CD4-positive, alpha-beta T cell treated with Interleukin-6 for 4 hours (primary cell): ENCODE measurements at places on chromosomes 2 and 18.

- no peak for DNase-seq
Observed at GRCh38 chr2:170774074-170774473, 3.9 kb downstream of the ERICH2 start.

DNA sequence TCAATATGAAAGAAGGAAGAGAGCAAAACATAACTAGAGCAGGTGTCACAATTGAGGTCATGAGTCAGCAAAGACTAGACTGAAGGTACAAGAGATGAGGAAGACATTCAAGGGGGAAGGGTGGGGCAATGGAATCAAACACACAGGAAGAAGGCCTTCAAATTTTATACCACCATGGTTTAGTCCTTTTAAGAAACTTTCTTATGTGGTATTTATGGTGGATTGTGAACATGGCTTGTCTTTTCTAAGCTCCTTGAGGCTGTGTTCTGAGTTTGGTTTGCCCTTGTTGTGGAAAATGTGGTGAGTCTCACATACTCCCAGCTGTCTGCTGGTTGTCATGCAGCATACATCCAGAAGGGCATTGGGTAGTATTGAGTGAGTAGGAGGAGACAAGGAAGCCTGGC is 62.1 kb downstream of the NABP1 start:
- DNase-seq: peak; percentile 51

- no peak for DNase-seq
Observed at GRCh38 chr2:113208396-113208795, 34.6 kb downstream of the PSD4 start.

- DNase-seq: no peak
Observed at GRCh38 chr2:229376866-229377265, 105.8 kb upstream of the PID1 start.

GRCh38 chr18:6266212-6266611 is 148.5 kb downstream of the L3MBTL4 start:
- no peak for DNase-seq

DNA sequence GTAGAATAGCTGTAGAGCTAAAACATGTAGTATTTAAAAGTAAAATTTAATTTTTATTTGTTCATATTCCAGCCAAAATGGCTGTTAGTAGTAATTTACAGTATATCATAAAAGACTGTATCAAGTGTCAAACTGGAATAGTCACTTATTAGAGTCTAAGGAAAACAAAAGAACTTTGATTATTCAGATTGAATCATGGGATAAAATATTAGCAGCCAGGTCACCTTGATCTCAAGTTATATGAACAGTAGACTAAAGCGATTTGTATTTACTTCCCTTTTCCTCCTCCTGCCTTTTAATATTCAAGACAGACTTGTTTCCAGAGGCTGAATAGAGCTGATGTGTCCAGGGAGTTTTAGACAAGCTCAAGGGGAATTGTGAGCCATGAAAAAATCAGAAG is 54.4 kb downstream of the PMAIP1 start:
- no peak for DNase-seq

- peak; percentile 95 for DNase-seq
Observed at GRCh38 chr2:3379647-3380534, at the start of gene TRAPPC12. Gene TRAPPC12 (plus strand): TSS chr2:3379694. CDS start chr2:3387624, 7,930 bp downstream.

- DNase-seq: no peak
Observed at GRCh38 chr18:36427369-36427768, 129.9 kb downstream of the FHOD3 start.

DNA sequence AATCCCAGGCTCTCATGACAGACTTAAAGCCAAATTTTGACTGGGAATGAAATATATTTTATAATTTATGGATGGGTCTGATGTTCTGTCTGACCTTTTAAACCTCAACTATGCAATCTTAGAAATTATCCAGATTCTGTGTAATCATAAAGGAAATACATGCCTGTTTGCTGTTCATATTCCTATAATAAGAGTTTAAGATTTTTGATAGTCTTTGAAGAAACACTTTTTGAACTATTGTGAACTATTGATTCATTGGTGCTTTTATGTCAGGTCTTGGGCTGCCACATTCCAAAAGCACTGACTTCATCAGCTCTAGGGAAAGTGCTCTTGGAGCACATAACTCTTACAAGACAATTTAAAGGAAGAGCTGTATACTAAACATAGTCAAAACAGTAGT is 64.2 kb downstream of the CCDC150 start:
- no peak for DNase-seq

DNA sequence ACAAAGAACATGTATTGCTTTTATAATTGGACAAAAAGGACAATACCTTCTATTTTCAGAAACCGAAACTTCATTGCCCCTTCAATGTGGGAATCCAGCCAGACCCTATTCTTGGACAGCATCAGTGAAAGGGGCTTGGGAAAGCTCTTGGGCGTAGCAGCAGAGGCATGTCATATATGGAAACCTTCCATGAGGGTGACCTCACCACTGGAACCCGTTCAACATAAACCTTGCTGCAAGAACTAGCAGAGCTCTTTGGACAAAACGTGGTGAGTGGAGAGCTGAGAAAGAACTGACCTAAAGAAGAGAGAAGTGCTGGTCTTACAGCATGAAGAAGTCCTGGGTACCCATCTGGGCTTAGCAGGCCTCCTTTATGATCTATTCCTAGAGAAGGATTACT is 22.7 kb upstream of the ACTG2 start:
- no peak for DNase-seq

GRCh38 chr2:18519914-18520450 is 40.5 kb downstream of the RDH14 start:
- DNase-seq: no peak

DNA sequence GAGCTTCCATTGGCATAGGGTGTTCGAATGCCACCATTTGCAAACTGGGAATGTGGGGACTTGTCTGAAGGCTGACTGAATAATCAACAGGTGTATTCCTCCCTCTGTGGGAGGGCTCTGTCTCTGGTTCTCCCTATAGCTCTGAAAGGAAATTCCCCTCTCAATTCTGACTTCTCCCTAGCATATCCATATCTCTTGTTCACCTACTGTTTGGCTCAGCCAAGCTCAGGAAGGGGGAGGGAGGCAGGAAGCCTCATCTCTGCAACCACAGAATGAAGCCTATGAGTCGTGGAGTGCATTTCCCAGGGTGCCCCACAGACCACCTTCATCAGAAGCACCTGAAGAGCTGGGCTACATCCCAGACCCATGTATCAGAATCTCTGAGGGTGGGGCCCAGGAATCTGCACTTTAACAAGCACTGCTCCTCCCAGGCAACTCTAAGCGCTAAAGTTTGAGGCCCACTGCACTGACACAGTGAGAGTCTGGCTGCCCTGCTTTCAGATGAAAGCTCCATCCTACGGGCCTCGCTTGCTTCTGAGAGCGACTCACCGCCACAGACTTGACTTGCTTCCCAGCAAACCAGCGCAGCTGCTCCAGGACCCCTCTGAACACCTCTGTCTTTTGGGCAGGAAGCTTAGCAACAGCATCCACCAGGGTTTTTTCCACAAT is 32.0 kb downstream of the XDH start:
- no peak for DNase-seq

GRCh38 chr2:3128786-3129185 is 248.8 kb downstream of the EIPR1 start:
- no peak for DNase-seq

DNA sequence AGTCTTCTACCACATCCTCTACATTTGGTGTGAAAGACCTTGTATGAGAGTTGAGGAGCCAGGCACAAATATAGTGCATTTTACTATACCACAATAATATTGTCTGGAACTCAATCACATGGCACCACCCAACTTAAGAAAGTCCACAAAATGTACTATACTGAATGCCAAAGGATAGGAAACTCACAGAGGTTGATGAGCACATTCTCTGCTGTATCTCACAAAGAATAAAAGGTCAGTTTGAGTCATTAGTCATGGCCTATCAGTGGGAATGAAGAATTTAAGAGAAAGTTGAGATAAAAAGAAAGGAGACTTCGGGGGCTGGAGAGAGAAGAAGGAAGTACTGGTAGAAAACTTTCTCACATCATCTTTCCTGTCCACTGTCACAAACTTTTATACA is 134.3 kb downstream of the RDH14 start:
- no peak for DNase-seq

GRCh38 chr2:80887841-80888378 is 583.4 kb upstream of the LRRTM1 start:
- no peak for DNase-seq

- no peak for DNase-seq
Observed at GRCh38 chr2:223725494-223725893, 111.9 kb downstream of the AP1S3 start.

DNA sequence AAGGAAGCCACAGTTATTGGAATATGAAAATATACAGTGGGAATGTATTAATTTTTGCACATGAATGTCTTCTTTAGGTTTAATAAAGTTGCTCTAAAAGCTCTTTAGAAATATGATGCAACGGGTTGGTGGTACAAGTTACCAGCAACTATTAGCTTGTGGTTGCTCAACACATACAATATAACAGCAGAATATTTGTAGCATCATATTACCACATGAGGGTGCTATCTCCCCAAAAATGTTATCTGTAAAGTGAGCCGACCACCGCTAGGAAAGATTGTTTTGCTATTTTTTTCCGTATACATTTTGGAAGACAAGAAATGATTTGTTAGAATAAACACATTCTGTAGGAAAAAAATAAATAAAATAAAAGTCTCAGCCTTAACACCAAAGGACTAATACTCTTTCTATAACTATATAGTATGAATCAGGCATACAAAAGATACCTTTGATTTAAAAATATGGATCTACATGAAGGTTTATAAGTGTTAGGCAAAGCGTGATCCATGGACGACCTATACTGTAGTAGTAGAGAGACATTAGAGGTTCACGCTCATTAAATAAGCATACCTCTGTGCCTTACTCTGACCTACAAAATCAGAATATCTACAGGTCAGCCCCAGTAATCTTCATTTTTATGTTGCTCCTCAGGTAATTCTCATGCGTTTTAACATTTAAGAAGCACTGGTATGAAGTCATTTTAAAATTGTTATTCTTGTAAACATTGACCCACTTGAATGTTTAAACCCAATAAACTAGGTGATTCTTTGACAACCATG is 1110.6 kb upstream of the ACVR2A start:
- DNase-seq: no peak

- DNase-seq: no peak
Observed at GRCh38 chr18:57075716-57076400, 71.0 kb upstream of the BOD1L2 start.

GRCh38 chr18:45249246-45249661 is 366.0 kb upstream of the SLC14A2 start:
- no peak for DNase-seq
